ENCODE measurements at places on chromosomes 5 and 9.

- peak; percentile 22 for DNase-seq
Measured at GRCh38 chr9:8684978-8685708, 885.6 kb upstream of the DMAC1 start.

GRCh38 chr9:102482776-102483175 is 512.4 kb upstream of the CYLC2 start:
- no peak for DNase-seq

GRCh38 chr5:112087222-112087621 is 330.2 kb upstream of the NREP start:
- no peak for DNase-seq

GRCh38 chr5:61306531-61307131 is 25.4 kb upstream of the ZSWIM6 start:
- no peak for DNase-seq

- DNase-seq = peak; percentile 4
Measured at GRCh38 chr9:131813116-131813515, 73.2 kb upstream of the RAPGEF1 start.

DNA sequence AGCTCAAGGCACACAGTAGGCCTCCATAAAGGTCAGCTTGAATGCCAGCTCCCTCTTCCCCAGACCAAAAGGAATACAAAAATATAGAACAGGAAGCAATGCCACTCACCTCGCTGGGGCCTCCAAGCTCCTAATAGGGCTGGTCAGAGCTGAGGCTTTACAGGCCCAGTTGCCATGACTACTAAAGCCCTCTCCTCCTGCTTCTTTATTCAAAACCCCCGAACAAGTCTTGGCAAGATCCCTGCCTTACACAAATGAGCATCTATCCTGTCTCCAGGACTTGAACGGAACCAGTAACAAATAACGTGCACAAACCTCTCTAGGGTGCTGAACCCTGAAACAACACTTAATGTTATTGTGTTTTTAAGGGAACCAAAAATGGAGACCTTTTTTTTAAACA is 136.3 kb downstream of the SIL1 start:
- no peak for DNase-seq

- no peak for DNase-seq
Measured at GRCh38 chr9:129064499-129064908, 16.4 kb upstream of the DOLPP1 start.

DNA sequence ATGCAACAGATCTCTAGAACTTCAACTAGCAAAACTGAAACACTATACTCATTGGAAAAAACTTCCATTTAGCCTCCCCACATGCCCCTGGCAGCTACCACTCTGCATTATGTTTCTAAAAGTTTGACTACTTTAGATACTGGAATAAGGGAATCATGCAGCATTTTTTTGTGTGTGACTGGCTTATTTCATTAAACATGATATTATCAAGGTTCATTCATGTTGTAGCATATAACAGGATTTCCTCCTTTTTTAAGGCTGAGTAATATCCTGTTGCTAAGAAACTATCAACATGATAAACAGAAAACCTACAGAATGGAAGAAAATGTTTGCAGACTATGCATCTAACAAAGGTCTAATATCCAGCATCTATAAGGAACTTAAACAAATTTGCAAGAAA is 597.9 kb downstream of the DMRTA1 start:
- no peak for DNase-seq

GRCh38 chr5:32703957-32704356 is 7.2 kb upstream of the NPR3 start:
- no peak for DNase-seq

- no peak for DNase-seq
Measured at GRCh38 chr5:13027874-13028273, 916.6 kb downstream of the DNAH5 start.

DNA sequence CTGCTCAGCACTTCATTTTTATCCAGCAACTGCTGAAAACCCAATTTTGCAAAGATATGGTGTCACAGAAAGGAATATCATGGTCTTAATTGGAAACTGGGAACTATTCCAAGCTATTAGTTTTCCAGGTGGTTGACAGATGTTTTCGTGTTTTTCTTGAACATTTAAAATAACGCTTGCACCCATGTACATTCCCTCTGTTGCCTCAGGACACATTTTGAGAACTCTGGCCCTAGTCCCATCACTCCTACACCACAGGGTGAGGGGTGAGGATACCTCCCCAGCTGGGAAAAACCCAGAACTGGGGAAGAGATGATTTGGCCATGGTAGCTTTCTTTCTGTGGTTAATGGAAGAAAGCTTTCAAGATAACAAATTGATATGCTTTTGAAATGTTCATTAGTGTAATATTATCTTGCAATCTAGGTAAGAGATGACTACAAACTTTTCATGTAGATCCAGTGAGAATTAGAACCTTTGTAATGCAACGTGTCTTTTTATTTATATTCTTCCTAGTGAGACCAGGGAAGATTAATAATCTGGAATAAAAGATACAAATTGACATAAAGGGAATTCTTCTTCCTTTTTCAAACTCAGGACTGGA is 627.0 kb downstream of the RAB3C start:
- DNase-seq = peak; percentile 49

DNA sequence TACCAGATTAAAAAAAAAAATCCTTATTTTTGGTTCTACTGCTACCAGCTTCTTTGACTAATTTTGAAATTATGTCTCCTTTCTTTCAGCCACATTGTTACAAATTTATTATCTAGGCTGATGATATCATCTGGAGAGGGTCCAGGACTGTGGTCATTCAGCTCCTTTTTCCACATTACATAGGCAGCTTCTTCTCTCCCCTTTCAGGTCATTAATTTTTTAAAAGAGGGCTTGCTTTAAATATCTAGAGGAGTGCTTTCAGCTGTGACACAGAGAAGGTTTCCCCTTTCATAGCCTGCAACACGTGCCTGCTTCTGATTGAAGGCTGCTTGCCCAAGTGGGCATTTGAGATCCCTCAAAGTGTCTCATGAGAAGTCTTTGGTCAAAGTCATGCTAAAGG is 155.7 kb upstream of the PAPPA start:
- peak; percentile 67 for DNase-seq

- no peak for DNase-seq
Measured at GRCh38 chr9:135659252-135659651, 3.9 kb upstream of the LCN9 start.

- no peak for DNase-seq
Measured at GRCh38 chr9:8571643-8572042, 772.1 kb upstream of the DMAC1 start.

- no peak for DNase-seq
Measured at GRCh38 chr9:7341571-7341970, 458.0 kb downstream of the DMAC1 start.

DNA sequence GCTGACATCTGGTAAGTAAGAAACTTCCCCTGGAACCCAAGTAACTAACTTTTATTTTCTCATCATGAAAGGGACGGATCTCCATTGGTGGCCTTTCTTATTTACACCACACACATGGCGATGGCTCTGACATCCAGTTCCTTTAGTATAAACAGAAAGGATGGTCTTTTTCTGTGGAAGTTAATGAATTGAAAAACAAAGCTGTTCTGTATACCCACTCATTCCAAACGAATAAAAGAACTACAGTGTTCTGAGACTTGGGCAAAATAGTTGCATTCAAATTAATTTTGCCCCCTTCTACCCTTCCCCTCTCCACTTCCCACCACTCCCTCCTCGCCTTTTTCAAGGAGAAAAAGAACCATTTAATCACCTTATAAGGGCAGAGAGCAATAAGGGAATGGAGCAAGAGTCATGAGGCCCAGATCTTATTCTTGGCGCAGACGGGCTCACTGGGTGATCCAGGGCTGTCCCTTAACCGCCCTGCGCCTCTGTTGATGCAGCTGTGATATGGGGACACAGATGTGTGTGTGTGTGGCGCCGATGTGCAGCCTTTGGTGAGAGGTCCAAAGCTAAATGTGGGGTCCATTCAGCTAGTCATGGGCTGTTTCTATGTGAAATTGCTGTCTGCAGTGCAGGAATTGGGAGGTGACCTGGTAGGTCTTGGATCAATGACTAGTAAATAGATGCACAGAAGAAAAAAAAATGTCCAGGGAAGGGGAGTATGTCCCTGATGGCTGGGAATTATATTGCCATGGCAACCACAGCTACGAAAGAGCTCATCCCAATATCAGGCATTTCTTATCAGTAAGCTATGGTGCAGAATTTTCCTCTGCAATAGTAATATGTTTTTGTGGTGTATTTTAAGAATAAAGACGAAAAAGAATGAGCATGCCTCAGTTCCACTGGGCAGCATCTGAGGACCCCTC is 141.5 kb upstream of the ERCC6L2 start:
- no peak for DNase-seq

Data from astrocyte of the cerebellum (primary cell).